Epithelial cell of proximal tubule (primary cell): ENCODE measurements at places on chromosomes 2 and 18. TPM values are rescaled to one million over a fixed set of nuclear protein-coding genes. Genes with fewer than 3 reads are reported as not detected.

GRCh38 chr2:102028470-102028869 lies 36.7 kb downstream of the IL1R2 start:
- DNase-seq = no peak

GRCh38 chr2:217866457-217866856 lies 136.3 kb downstream of the TNS1 start:
- no peak for DNase-seq

DNA sequence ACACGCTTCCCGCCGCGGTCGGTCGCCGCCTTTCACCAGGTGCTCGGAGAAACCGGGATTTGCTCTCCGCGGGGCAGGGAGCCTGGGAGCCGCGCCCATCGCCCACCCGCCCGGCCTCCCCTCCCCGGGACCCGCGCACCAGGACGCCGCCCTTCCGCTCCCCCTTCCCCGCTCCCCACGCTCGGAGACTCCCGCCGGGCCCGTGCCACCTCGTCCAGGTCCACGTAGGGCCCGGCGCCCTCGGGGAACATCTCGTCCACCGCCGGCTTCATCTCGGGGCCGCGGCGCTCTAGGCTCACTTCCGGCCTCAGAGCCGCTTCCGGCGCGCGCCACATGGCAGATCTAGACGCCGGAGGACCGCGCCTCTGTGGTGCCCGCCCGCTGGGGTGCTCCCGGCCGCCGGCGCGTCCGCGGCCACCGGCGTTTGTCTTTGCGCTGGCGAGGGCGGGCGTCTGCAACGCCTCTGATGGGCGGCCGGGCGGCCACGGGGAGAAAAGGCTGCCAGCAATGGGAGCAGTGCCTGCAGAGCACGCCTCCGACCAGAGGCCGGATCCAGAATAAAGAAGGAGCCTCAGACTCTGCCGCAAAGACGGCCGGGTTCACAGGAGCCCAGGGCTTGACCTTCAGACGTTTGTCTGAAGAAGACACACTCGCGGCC lies at the start of gene COPS9:
Gene COPS9, minus strand, starts transcription at position 293 of the 658 bp plus-strand sequence. Its CDS starts 21 bp downstream, at position 272.
- DNase-seq = peak; percentile 7

GRCh38 chr2:44560941-44561340 lies 199.2 kb downstream of the CAMKMT start:
- no peak for DNase-seq

DNA sequence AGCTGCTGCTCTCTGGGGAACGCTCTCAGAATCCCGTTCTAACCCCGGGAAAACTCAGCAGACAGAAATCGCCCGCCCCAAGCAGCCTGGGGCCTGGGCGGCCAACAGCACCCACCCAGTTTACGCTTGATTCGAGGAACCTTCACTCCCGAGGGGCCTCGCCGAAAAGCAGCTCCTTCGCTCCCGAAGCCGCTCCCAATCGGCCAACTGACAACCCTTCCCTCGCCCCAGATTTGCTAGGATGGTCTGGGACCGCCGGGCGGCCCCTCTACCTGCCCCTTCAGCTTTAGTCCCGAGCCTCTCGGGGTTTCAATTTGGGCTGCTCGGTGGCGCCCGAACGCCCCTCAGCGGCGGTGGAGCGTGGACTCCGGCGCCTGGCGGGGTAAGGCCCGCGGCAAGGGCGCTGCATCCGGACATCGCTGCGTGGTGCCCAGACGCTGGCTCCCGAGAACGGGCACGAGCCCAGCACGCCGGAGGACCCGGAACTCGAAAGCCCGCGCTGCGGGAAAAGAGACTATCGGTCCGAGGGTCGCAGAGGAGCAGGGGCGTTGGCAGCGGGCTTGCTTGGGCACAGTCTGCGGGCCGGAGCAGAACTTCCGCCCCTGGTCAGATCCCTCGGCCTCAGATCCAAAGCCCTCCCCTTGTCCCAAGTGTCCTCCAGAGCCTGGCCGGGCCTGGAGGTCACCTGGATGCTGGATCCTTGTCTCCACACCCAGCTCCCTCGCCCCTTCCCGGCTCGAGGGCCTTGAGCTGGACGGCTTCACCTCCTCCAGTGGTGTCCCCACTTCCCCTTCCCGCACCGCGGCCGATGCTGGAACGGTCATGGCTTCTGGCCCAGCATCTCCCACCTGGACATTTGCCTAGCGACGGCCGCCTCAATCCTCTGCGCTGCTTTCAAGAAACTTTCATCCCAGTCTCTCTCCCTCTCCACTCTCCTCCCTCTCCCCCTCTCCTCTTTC lies 3.0 kb upstream of the OTX1 start:
- DNase-seq = no peak

FN1 gene
- 890 and 962 TPM in 2 replicates for total RNA-seq

GRCh38 chr2:233758141-233758540 lies 1.9 kb upstream of the UGT1A1 start:
- no peak for DNase-seq

SEPTIN10 gene
- total RNA-seq = 64.0 and 80.6 TPM in 2 replicates
